ENCODE measurements at places on chromosomes 2 and 18. TPM values are rescaled to one million over a fixed set of nuclear protein-coding genes. Genes with fewer than 3 reads are reported as not detected.

GRCh38 chr2:105287692-105288091 is 41.8 kb downstream of the TGFBRAP1 start:
- DNase-seq = no peak

- DNase-seq = no peak
These were observed 23.6 kb upstream of the VWA3B start for GRCh38 chr2:98063291-98063854.

DNA sequence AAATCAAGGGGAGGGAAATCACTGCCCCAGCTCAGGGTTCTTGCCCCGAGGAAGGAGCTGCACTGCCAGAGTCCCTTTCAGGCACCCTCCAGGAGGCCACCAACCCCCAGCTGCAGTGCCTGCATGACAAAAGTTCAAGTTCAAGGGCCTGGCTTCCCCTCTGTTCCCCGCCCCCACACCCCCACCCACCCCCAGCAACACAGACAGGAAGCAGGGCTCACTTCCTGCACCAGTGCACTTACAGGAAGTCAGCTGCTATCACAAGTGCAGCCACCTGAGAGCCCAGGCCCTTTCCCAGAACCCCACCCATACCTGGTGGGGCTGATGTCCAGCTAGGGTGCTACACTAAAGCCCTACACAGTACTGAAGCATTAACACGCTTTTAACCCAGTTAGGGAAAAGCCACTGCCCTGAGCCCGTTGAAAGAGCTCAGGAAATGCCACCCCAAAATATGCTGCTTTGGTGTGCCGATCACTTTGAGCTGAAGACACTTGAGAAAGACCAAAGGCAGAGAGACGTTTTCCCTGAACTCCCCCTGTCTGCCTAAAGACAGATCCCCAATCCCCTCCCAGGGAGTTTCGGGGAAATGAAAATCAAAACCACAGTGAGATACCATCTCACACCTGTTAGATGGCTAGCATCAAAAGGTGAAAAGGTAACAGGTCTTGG is 109.9 kb upstream of the CAB39 start:
- no peak for DNase-seq

DNA sequence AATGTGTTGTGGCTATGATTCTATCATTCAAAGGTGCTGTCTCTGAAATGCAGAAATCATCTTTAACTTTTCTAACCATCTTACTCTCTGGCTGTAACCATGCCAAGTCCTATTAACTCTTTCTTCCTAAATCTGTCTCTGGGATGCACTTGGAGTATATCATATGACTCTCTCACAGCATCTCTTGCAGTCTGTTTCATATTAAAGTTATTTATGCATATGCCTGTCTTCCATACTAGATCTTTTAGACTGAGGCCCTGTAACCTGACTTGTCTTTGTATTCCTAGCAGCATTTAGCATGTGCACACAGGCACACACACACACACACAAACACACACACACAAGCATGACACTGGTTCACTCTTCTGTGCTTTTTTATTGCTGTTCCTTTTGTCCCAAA is 320.6 kb downstream of the ETAA1 start:
- DNase-seq = no peak

- DNase-seq = no peak
These were observed 213.4 kb downstream of the STK39 start for GRCh38 chr2:168033966-168034365.

DNA sequence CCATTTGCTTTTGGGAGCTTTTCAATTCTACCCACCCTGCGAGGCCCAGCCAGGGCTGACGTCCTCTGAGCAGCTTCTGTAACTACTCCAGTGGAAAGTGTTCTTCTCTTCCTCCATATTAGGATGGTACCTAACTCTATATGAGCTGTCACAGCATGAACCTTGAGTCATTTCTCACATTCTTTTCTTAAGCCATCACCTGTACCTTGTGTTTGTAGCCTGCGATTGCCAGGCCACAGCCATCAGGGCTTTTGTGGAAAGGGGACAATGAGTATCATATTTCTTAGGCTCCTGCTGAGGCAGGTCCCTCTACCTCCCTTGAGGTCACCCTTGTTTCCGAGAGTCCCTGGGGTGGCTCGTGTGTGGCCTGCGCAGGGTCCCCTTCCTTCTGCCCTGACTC is 144.5 kb upstream of the DLX2 start:
- no peak for DNase-seq

DNA sequence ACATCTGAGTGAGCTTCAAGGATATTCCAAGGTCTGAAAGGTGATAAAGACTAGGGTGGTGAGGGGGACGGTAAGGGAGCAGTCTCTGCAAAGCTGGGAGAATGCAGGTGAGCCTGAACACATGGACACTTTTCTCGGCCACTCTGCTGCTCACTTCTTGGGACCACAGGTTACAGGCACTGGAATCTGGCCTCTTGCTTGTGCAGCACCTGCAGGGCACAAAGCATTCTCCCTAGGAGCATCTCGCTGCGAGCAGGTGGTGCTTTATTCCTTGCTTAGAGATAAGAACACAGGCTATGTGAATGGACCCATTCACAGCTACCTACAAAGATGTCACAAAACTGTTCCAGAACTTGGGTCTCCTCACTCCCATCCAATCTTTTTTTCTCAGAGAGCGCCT is 153.2 kb downstream of the DDX1 start:
- no peak for DNase-seq

DNA sequence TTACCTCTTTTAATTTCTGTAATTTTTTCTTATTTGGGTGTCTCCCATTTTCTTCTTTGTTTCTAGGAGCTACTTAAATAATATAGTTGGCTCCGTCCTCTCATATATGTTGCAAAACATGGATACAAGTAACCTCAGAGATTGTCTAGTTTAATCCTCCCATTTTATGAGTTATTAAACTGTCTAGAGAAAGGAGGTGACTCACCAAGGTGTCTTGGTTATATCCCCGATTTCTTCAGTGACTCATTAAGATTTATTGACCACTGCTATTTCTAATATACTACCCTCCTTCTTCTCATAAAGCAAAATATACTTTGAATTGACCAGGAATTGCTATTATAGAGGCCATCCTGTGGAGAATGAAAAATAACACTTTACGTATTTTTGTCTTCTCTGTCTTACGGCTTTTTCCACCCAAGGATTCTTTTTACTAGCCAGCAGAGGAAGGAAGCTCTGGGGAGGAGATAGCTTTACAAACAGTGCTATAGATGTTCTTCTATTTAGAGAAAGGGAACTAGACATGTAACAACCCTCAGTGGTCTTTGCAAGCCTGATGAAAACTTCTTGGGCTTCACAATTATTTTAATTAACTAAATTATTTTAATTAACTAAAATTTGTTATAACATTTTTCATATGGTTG is 300.4 kb upstream of the TNP1 start:
- DNase-seq = no peak

GRCh38 chr2:6929196-6929819 is 12.1 kb downstream of the RNF144A start:
- no peak for DNase-seq

DNA sequence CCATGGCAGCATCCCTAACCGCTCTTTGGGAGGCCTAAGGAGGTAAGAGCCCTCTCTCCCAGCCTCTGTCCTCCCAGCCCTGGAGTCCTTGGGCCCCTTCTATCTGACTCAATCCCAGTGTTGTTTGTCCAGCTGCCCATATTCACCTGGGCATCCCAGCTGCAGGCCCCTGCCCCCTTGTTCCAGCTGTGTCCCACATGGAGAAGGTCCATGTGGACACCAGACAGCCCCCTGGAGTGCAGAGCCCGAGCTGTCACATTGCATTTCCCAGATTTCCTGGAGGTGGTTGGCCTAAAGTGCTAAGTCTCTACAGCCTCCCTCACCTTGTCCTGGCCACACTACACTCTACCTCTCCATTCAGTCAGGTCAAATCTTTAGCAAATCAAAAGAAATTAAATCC is 42.5 kb downstream of the PSD4 start:
- no peak for DNase-seq

GRCh38 chr2:205706769-205707381 is 24.6 kb downstream of the NRP2 start:
- DNase-seq = peak; percentile 83

DNA sequence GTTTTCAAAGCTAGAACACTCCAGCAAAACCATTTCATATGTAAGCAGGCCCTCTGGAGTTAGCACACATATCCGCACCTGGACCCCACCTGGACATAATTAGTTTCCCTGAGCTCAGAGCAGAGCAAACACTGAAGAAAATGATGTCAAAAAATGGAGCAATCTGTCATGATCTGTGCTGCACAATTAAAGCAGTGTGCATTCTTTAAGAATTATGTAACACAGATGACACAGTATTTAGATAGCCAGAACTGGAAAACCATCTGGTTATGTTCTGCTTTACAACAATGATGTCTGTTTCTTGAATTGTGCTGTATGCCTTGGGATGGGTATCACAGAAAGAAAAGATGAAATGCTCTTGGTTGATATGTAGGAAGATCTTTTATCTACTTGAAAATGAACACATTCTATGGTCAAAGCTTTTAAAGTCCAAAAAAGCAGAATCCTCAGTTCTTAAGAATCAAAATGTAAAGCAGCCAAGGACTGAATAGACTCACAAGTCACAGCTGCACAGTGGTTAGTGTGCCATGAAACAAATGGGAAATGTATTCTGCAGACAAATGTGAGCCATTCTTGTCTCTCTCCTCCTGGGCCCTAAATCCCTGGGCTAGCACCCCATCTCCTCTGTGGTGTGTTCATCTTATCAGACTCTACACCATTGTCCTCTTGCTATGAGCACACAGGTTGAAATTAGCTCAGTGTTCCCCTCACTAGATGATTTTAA is 36.8 kb downstream of the HRH4 start:
- DNase-seq = no peak

- peak; percentile 40 for DNase-seq
These were observed 43.7 kb downstream of the TWIST2 start for GRCh38 chr2:238891457-238892203.

Gene ASIC4
- total RNA-seq = not detected

Gene PNPT1
- total RNA-seq = 20.7 TPM

Gene C2orf92
- total RNA-seq = 10.4 TPM

Gene FOXD4L1
- total RNA-seq = not detected

Gene CROCC2
- not detected for total RNA-seq

Gene NRP2
- total RNA-seq = 156 TPM

Gene UGT1A10
- not detected for total RNA-seq

Gene SERPINB7
- total RNA-seq = not detected

Gene SH3BP4
- 21.8 TPM for total RNA-seq

Data from uterus (tissue), 4 donors.